ENCODE measurements at places on chromosomes 13 and 19.

GRCh38 chr13:58406545-58406944, 775.0 kb downstream of the PCDH17 start:
- DNase-seq: no peak

DNA sequence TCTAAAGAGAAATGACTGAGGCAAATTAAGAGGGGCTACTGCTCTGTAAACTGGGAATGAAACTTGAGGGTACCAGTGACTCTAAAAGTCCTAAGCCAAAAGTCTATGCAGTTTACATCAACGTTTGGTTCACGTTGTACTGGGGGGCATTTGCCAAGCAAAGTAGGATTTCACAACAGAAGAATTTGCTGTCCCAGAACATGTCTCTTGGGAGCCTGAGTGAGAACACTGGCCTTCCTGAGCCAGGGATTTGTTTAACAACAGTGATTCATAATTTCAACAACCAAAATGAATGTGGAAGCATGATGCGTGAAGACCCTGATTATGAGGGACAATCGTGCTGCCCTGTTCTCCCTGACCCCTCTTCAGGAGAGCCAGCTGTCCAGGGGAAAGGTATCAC, 178.0 kb downstream of the OXGR1 start:
- DNase-seq: no peak

DNA sequence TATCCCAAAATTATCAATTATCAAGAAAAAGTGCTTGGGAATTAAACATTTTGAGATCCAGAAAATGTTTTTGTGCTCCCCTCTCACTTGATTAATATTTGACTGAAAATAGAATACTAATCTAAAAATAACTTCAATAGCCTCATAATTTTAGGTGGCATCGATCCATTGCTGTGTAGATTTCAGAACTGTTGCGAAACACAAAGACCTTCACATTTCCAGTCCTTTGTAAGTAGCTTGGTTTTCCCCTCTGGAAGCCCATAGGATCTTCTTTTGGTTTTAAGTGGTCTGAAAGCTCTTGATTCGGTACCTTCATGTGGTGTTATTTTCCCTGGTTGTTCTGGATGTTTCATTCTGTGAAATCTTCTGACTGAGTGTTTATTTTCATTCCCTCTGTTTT, 176.5 kb downstream of the NUFIP1 start:
- no peak for DNase-seq

DNA sequence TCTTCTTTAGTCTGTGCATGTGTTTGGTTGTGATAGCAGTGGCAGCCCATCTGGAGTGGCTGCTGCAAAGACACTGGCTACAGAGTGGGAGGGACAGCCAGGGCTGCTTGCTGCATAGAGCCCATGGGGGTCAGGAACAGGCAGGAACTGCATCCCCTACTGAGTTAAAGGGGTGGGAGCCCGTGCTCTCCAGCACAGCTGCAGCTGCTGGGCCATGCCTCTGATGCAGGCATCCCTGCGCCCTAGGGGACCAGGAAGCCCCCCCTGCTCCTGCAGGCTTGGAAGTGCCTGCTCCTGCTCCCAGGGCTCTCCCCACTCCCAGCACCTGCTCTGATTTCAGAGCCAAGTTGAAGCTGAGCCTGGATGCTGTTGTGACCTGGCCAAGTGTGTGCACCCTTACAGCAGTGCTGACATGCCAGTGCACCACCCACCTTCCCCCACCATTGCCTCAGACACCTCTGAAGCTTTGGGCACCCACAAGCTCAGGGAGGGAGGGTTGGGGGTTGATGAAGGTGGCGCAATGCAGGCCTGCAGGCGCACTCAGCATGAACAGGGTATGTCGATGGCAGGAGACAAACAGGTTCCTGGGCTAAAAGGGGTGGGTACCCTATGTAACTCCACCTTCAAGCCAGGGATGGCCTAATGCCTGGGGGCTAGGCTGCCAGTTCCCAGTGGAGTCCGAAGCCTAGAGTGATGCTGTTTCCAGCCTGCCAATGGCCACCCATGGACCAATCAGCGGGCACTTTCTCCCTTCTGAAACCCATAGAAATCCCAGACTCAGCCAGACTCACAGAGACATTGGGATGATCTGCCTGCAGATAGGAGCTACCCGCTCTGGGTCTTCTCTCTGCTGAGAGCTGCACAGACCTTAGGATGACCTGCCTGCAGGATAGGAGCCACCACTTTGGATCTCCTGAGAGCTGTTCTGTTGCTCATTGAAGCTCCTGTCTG, 919.9 kb upstream of the MIR17HG start:
- no peak for DNase-seq

DNA sequence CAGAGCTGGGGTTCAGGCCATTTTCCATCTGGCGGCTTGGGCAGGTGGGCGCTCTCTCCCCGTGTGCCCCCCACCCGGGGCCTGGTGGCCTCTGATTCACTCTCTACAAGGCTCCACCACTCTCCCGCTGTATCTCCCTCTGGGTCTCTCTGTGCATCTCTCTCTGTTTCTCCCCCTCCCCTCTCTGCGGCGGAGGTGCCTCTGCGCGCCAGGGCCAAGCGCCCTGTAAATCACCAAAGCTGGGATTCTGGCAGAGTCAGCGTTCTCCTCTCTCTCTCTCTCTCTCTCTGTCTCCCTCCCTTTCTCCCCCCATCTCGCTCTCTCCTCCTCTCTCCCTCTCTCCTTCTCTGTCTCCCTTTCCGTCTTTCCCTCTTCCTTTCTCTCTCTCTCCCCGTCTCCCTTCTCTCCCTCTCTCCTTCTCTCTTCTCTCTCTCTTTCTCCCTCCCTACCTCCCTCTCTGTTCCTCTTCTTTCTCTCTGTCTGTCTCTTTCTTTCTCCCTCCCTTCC, 3.9 kb downstream of the NFIC start:
- DNase-seq: no peak

GRCh38 chr13:83449668-83450395, 432.4 kb downstream of the SLITRK1 start:
- DNase-seq: no peak

DNA sequence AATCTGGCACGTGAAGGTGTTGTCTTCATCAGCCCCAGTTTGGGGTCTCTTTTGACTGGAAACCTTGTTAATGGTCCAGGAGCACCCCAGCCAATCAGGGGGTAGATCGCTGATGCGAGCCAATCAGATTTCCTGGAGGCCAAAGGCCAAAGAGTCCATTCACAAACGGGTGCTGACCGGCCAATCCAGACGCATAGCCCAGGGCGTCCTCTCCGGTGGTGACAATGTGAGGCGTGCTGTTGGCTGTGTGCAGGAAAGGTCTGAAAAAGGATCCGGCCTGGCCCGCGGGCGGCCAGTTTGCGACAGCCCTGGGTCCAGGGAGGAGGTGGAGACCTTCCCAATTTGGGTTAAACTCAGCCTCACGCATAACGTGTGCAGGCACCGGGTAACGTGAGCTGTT, 3.1 kb downstream of the MAST3 start:
- no peak for DNase-seq

DNA sequence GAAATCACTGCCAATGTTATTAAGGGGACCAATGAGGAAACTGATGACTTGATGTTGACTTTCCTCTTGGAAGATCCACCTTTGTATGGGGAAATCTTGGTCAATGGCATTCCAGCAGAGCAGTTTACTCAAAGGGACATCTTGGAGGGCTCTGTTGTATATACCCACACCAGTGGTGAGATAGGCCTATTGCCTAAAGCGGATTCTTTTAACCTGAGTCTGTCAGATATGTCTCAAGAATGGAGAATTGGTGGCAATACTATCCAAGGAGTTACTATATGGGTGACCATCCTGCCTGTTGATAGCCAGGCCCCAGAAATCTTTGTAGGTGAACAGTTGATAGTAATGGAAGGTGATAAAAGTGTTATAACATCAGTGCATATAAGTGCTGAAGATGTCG, 3.4 kb downstream of the FREM2 start:
- no peak for DNase-seq

DNA sequence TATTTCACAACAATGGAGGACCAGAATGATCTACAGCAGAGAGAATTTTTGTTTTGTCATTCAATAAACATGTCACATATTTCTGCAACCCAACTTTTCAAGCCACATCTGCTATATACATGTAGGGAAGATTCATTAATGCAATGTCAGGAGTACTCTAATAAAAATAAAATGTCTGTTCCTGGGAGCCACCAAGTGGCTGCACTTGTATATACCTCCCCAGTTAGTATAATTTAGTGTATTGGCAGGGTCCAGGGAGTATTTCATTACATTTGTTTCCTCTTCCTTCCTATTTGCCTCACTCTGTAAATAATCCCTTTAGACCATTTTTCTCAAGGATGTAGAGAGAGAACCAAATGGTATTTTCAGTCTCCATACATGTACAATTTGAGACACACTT, 1169.0 kb downstream of the DIAPH3 start:
- DNase-seq: no peak

GRCh38 chr13:77514336-77514726, 21.2 kb upstream of the SCEL start:
- no peak for DNase-seq

DNA sequence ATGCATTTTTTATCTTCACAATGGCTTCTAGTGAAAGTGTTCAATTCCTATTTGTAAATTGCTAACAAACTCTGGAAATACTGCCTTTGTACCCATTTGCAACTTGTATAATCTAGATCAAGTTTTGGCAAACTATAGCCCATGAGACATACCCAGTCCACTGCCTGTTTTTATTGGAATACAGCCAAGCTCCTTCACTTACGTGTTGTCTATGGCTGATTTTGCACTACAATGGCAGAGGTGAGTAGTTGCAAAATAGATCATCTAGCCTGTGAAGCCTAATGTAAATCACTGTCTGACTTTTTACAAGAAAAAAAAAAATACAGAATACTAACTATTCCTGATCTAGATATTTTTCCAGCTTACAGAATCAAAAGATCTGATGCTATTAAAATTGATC, 37.1 kb downstream of the DZIP1 start:
- no peak for DNase-seq

Data from HuH-7.5 (cell line).